ENCODE measurements at places on chromosomes 6 and 20.
A peak's percentile ranks its signal among the peaks of the same experiment; 100 is the strongest.

DNA sequence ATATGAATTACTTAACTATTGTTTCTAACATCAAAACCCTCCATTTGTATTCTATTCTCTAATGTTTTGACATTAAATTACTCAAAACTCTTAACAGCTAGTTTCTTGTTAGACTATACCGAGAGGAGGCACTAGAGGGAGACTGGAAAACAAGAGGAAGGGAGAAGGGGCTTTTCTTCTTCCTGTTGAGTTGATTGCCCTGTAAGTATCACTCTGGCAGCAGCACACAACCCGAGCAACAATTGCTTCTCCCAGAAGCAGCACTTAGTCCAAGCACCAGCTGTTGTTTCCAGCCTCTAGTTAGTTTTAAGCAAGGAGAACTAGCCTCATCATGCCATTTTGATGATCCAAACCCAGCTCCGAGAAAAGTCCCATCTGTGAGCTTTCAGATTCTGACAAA is 603.8 kb downstream of the PRKN start:
- peak; percentile 26 for DNase-seq

DNA sequence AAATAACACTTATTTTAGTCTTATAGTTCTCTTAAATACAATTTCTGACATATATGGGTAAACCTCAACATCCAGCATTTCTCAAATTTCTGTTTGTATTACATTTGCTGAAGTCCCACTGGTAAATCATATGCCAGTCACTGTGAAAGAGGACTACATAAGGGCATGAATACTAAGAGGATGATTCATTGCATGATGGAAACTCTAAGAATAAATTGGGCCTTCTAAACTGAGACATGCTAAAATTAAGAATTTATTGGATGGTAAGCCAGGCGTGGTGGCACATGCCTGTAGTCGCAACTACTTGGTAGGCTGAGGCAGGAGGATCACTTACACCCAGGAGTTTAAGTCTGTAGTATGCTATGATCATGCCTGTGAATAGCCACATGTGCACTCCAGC is 12.1 kb downstream of the DEFB123 start:
- no peak for DNase-seq

GRCh38 chr6:124590001-124590400 is 372.2 kb upstream of the RNF217 start:
- DNase-seq: no peak

DNA sequence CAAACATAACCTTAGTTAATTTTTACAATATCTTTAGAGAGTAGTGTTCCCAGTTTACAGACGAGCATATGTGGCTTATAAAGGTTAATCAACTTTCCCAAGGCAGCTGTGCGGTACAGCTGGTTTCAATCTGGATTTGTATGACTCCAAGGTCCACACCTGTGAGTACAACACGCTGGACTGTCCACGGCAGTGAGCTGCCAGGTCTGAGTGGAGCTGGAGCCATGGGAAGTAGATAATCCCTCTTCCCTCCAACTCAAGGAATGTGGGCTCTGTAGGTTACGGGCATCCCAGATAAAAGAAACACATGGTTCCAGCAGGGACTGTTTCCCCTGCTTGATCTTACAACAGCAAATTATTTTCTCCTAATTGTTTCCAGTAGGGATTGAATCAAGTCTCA is 102.2 kb downstream of the SOD2 start:
- no peak for DNase-seq

- DNase-seq: peak; percentile 58
Observed at GRCh38 chr6:7819431-7820015, 91.1 kb downstream of the TXNDC5 start.

GRCh38 chr6:32933661-32934085 is 7.2 kb downstream of the HLA-DMB start:
- peak; percentile 73 for DNase-seq

DNA sequence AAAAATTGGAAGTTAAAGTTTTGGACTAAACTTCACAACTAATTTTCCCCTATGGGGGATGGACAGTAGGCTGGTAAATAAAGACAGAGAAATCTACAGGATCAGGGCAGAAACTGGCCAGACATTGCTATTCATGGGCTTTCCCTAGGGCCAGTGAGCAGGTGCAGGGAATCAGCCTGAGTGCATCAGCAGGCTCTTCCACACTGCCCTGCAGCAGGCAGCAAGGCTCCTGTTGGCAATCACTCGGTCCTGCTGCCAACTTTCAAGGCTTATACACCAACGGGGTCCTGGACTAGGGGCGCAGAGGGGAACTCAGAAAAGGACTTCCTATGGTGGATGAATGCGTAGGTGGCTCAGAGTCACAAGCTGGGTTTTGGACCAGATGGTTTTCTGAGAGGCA is 59.8 kb upstream of the NHSL1 start:
- no peak for DNase-seq

- no peak for DNase-seq
Observed at GRCh38 chr6:39896701-39897100, 37.6 kb downstream of the MOCS1 start.

- DNase-seq: no peak
Observed at GRCh38 chr6:89133981-89134380, 11.9 kb upstream of the PM20D2 start.

DNA sequence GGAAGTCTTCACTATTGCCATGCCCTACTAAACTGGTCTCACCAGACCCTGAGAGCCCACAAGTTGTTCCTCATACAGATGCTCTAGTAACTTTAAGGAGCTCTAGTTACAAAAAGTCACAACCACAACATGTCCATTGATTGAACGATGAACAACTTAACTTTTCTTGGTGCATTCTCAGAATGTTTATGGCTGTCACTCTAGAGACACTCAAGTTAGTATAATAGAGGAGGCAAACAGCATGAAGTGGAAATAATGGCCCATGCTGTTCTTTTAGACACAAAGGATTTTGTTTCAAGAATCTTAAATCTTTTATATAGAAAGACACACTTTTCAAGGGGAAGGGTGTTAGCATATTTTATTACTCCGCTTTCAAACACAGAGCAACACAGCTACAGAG is 934.4 kb downstream of the HACE1 start:
- DNase-seq: no peak

GRCh38 chr6:64213697-64214096 is 578.1 kb downstream of the PHF3 start:
- no peak for DNase-seq

DNA sequence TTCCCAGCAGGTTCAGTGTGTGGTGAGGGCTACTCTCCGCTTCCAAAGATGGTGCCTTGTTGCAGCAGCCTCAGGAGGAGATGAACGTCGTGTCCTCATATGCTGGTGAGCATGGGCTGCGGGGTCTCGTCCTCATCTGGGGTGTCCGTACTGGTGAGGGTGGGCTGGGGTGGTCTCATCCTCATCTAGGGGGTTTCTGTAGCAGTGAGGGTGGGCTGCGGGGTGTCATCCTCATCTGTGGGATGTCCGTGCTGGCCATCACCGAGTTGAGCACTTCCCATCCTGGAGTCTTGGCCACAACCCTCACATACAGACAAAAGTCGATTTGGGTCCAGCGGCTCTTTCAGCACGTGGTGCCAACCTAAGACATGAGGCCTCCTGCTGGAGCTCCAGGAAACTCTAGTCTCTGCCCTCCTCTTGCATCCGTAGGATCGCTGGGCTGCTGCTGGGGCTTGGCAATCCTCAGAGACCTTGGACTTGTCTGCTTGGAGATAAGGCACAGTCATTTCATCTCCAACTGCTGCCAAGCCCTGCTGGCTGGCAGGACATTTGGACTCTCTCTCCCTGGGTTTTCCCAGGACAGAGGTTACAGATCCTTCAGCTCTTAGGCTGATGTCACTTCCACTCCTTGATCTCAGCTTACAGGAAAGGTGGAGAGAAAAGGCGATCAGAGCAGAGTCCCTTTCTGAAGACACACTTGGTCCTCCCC is 160.4 kb downstream of the PACRG start:
- DNase-seq: no peak

DNA sequence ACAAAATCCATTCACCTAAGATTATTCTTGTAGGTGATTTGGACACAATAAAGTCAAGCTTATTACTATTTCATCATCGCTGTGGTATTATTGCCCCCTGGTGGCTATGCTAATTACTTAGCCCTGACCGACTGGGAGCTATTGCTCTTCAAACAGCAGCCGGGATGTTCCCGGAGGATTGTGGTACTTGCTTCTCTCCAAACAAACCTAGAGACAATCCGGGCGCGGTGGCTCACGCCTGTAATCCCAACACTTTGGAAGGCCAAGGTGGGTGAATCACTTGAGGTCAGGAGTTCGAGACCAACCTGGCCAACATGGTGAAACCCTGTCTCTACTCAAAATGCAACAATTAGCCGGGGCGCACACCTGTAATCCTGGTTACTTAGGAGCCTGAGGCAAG is 15.4 kb upstream of the STMND1 start:
- DNase-seq: peak; percentile 80

DNA sequence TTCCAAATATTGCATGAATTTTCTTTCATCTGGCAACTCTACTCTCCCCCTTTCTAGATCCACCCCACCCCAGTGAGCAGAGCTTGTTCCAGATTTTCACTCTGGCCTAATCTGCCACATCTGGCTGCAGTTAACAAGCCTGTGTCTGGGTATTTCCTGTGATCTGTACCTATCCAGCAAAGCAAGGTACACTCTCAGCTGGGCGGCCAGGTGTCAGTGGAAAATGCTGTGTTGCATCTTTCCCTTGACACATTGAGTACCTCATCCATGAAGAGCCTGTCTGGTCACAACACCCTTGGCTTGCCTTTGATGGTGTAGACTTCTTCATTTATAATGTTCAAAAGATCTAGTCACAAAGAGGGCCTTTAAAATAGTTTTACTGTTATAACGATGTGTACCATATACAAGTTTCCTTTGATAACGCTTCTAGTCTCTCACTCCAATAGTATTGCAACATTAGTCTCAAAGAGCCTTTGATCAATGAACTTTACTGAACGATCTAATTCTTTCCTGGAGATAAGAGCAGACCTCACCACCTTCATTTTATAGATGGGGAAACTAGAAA is 6.0 kb upstream of the RNF182 start:
- DNase-seq: no peak

DNA sequence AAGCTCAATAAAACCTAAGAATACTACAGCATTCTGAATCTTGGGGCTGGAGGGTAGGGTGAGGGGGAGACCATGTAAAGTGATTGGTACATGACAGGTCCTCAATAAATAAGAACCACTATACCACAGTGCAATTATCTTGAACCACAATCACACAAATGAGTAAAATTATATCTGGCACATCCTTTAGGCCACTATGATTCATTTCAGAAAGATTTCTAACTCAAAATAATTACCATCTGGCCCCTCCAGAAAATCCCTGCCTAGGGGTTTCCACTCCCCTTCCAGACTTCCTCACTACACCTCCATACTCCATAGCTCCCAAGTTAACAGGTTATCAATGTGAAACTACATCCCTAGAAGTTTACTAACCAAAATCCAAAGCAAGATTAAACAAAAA is 19.7 kb downstream of the AKIRIN2 start:
- peak; percentile 58 for DNase-seq

GRCh38 chr20:23461180-23461579 is 8.5 kb upstream of the CST11 start:
- DNase-seq: peak; percentile 12

GRCh38 chr6:72739368-72739779 is 117.5 kb downstream of the KCNQ5 start:
- DNase-seq: no peak

DNA sequence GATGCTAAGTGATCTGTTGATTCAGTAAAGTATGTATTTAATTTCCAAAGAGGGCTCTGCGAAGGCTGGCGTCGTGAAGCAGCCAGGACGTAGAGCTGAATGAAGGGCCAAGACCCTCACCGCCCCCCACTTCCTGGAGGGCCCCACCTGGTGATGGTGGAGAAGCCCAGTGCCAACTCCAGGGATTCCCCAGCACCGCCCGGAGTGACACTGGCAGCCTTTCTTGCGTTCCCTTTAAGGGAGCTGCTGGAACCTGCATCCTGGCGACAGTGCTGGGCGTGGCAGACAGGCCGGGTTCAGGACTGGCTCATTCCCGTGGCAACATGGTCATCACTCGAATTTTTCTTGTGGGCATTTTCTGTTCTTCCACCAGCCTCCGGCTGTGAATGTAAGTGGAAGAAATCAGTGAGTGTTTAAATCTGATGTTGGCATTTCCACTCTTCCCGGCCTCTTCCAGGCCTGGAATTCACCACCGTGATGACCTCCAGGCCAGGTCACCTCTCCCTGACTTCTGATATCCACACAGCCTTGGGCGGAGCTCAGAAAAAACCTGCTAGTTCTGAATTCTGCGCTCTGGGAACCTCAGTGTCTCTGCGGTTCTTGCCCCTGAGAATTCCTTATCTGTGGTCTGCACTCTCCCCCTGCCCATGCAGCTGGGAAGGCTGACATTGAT is 57.4 kb upstream of the DACT2 start:
- no peak for DNase-seq

- peak; percentile 66 for DNase-seq
Observed at GRCh38 chr6:132400883-132401617, at the start of gene MOXD1. Gene MOXD1 (minus strand): TSS chr6:132401475. CDS start chr6:132401426, 49 bp downstream.

- DNase-seq: peak; percentile 37
Observed at GRCh38 chr6:98821756-98822405, 12.5 kb upstream of the POU3F2 start.

DNA sequence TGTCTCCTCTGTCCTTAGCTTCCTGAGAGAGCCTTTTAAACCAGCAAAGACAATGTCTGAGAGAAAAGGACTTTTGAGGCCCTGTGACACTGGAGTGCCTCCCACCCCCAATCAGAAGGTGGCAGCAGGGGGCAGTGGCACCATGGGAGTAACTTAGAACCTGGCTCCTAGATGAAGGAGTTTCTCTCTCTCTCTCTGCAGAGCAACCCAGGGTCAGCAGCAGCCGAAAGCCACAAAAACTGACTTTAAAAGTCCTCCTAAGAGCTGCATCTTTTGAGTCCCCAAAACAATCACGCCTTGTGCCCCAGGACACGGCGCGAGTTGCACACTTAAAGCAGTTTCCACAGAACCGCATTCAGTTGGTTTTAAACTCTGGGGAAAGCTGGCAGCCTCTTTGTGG is 5.3 kb upstream of the TCP11 start:
- peak; percentile 69 for DNase-seq

GRCh38 chr6:36917541-36918193 is 31.9 kb downstream of the C6orf89 start:
- peak; percentile 86 for DNase-seq

DNA sequence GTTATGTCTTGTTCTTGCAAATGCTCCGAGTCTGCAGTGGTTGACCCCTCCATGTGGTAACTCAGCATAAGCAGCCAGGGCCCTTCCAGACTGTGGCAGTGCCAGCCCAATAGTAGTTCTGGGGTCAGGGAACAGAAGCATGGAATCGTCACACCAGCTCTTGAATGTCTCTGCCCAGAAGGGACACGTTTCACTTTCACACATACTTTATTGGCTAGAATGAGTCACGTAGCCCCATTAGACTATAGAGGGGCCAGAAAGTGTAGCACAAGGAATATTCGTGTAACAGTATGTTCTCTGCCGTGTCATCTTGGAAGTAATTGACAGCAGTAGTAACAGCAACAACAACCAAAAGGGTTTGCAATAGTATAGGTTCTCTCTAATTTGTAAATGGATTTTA is 254.7 kb downstream of the FARS2 start:
- no peak for DNase-seq

All from fibroblast of skin of right biceps (primary cell).